Naive B cell (primary cell): ENCODE measurements at places on chromosomes 5 and 9.

DNA sequence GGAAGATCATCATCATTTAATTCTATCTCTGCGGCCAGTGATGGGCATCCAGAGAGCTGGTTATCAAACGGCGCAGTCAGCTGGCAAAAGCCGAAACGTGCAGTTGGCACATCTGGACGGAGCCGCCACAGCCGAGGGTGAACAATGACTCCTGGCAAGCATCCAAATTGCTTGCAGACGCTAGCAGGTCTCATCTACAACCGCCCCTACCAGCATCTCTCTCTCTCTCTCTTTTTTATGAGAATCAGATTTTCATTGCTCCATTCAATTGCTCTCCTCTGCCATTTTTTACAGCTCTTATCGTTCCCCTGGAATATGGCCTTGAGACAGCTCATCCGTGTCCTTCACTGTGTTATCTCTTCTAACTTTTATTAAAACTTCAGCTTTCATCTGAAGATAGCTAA lies 165.2 kb downstream of the MAPKAP1 start:
- no peaks in the 10 kb centered on the region for H3K27me3 ChIP-seq
- peaks cover 28% of the 10 kb centered on the region for H3K36me3 ChIP-seq
- peaks cover 5% of the 10 kb centered on the region for H3K4me1 ChIP-seq
- H3K4me3 ChIP-seq = no peak overlapping the region

DNA sequence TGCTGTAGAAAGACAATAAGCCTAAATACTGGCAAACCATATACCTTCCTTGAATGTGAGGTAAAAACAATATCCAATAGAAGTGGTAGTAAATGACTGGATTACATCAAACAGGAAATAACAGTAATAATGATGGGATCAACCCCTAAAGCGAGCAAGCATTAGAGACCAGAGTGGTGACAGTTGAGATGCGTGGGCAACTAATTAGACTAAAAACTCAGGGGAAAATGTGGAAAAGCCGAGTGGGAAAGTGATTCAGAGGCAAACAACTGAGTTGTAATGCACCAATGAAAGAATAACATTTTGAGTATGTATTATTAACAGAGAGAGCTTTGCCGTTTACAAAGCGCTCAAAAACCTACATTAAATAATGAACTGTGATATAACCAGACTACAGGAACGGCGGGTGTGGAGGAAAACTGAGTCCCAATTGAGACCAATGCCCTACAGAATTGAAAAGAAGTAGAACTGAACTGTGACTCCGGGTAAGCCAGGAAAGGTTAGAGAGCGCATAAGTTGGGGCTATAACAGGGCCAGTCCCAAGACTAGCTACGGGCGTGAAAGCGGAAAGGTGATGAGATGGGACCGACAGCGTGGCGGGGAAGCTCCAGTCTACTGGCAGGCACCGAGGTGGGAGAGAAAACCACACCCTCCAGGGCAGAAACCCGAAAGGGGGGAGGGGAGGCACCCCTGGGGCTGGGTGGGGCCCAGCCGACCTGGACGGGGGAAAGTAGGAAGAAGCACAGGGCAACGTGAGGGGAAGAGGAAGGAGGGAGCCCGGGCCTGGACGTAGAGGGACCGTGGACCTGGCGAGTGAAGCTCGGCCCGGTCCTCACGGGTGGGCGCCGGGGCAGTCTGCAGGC lies 592 bp downstream of the UBAP2 start:
- peaks cover 33% of the 10 kb centered on the region for H3K4me1 ChIP-seq
- H3K27me3 ChIP-seq = peaks cover 3% of the 10 kb centered on the region
- H3K4me3 ChIP-seq = peak overlapping the region; percentile 94
- H3K36me3 ChIP-seq = peaks cover 7% of the 10 kb centered on the region

DNA sequence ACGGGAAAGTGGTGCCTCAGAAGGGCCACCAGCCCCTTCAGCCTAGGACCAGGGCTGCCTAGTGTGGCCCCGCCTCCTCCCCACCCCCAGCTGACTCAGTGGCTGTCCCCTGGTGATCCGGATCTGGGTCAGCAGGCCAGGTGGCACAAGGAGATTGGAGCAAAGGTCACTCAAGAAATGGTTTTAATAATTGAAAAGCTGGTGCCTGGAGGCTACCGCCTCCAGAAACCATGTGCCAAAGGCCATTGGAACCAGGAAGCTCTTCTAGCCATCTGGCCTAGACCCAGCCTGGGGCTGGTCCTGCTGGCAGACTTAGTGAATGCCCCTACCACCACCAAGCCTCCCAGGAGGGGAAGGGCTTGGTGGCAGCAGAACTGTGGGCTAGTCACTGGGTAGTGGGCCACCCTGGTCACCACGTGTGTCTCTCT lies 1.5 kb downstream of the ST6GALNAC4 start:
- peak overlapping the region; percentile 98 for H3K27ac ChIP-seq
- H3K36me3 ChIP-seq = peaks cover 9% of the 10 kb centered on the region
- no peaks in the 10 kb centered on the region for H3K27me3 ChIP-seq

GRCh38 chr5:33565324-33565723 lies 124.6 kb downstream of the TARS1 start:
- H3K27ac ChIP-seq = no peak overlapping the region
- peaks cover 3% of the 10 kb centered on the region for H3K4me1 ChIP-seq
- no peak overlapping the region for H3K4me3 ChIP-seq
- no peak for DNase-seq

DNA sequence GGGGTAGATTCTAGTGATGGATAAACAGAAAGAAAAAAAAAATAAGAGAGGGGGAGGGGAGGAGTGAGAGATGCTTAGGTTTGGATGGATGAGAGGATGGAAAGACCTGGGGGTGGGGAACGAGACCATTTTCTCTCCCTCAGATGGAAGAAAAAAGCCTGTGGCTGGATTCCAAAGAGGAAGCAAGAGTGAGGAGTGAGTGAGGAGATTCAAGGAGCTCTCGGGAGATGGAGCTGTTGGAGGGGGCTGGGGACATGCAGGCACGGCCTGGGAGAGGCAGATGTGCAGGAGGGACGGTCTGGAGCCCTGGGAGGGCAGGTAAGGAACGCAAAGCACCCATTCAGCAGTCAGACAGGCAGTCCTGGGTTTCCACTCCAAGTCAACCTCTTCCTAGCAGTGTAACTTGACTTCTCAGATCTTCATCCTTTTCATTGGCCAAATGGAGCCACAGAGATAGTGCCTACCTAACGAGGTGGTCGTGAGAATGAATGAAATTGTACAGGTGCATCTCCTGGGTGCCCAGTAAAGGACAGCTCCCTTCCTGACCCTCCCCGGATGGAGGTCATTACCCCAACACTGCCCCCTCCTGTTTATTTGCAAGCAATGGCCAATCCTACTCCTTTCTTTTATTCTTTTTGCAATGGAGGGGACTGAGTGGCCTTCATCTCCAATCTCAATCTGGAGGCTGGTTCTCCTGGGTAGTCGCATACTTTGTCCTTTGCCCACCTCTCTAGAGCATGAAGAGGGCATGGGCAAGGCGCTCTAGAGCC lies 52.2 kb downstream of the PCDH1 start:
- no peak overlapping the region for H3K4me3 ChIP-seq
- DNase-seq = no peak
- peaks cover 7% of the 10 kb centered on the region for H3K27me3 ChIP-seq
- H3K4me1 ChIP-seq = no peaks in the 10 kb centered on the region
